Hematopoietic multipotent progenitor cell treated with erythropoietin and hydrocortisone succinate and interleukin-3 and kit ligand, for 15 days (in vitro differentiated cells): ENCODE measurements at places on chromosomes 3 and 15.
A peak's percentile ranks its signal among the peaks of the same experiment; 100 is the strongest.

GRCh38 chr3:123656274-123656673 lies 71.4 kb upstream of the HACD2 start:
- no peak for DNase-seq

GRCh38 chr3:189941679-189942078 lies 179.0 kb downstream of the P3H2 start:
- no peak for DNase-seq

GRCh38 chr15:44081026-44082013 lies 113.8 kb downstream of the FRMD5 start:
- no peak for DNase-seq

DNA sequence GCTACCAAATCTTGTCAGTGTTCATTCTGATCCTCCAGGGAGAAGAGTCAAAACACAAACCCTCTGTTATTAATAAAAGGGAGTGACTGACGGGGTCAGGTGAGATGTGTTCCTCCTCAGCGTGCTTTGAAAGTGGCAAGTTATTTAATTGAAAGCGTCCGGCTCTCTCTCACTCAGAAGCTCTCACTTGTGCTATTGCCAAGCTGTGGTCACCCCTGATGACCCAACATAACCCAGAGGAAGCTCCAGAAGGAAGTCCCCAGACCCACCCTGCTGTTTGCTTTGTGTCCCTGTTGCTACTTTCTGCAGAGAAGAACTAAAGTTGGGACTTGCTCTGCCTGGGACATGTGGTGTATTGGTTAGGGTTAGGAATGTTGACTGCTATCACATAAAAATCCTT lies 235.6 kb downstream of the EDEM1 start:
- no peak for DNase-seq

DNA sequence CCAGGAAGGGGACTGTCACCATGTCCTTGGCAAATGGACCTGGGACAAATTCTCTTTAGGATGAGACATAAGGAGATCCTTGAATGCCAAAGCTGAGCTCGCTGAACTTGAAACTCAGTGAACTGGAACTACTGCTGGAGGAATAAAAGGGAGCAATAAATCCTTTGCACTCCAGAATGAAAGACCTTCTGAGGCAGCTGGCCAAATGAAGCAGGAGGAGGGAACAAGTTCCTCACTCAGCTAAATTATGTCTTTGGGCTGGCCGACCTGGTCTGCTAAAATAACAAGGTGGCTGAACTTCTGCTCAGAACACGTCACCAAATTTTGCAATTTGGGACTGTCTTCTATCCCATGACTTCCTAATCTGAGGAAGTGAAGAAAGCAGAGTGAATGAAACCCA lies 314.7 kb downstream of the LPP start:
- no peak for DNase-seq

DNA sequence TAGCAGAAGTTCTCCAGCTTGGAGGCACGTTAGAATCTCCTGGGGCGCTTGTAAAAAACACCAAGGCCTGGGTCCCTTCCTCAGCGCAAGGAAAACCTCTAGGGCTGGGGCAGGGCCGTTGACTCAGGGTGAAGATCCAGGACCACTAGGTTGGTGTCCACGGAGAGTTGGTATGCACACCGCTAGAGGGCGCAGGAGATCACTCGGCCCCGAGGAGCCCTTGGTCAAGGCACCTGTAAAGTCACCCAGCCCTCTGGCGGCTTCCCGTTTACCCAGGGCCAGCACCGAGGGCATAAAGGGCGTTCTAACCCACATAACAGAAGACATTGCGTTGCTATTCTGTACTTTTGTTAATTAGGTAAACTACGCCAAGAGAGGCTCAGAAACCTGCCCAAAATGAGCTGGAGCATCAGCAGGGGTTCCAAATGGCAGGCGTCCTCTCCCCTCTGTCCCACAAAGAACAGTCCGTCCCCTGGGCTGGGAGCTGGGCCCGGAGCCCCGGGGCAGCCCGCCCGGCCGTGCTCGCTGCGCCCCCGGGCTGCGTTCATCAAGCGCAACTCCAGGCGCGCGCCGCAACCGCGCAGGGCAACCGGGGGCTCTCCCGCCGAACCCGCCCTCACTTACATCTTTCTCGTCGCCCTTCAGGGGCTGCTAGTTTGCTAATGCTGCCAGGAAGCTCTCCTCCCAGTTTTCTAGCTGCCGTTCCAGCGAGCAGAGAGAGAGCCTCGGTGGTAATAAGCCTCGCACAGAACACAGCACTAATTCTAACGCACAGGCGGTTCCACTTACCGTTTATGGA lies 332.1 kb downstream of the ARRDC4 start:
- peak; percentile 26 for DNase-seq

- no peak for DNase-seq
Observed at GRCh38 chr3:141064255-141064926, 13.2 kb downstream of the SPSB4 start.

GRCh38 chr3:39432342-39432741 lies 25.8 kb downstream of the RPSA start:
- no peak for DNase-seq

- no peak for DNase-seq
Observed at GRCh38 chr3:126050626-126051025, 33.3 kb downstream of the SLC41A3 start.

DNA sequence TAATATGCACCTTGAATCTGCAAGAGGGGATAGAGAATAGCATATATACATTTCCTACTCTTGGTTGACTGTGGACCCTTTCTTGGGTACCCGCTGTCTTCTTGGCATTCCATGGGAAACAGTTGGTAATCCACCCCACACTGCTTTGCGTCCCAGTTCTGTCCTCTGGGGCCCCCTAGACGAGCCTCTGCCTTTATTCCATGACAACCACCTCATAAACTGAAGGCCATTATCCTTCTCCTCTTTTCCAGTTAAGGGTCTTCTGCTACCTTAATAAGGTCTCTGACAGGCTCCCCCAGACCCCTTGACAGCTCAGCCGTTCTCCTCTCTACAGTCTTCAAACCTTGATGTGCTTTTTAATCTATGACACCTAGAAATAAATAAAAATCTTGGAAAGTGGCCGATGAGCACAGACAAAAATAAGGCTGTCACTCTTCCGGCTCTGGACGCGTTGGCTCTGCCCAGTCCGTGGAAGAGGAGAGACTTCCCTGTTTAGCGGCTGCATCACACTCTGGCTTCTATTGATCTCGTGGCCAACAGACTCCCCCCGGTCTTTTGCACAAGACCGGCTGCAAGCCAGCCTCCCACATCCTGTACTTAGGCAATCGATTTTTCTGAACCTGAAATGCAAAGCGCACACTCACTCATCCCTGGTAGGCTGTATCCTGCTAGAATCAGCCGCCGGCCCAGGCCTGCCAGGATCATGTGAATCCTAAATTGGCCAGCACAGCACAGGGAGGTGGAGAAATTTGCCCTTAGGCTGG lies 251.0 kb upstream of the TLE3 start:
- no peak for DNase-seq

GRCh38 chr3:143295201-143296080 lies 175.9 kb downstream of the CHST2 start:
- no peak for DNase-seq

DNA sequence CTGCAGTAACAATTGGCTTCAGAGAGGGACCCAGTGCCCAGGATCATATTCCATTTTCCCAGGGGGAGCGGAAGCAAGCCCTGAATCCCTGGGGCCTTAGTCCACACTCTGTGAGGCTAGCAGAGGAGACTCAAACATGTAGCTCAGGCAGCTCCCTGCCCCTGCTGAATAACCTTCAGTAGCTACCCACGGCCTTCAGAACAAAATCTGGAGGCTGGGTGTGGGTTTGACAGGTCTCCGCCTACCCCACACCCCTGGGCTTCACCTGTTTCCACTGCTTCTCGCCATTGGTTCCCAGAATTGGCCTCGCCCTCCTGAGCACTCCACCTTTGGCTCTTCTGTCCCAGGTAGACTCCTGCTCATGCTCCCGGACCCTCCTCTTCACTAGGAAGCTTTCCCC lies 93.6 kb upstream of the ATP2B2 start:
- no peak for DNase-seq

GRCh38 chr15:27989427-27989826 lies 109.7 kb downstream of the OCA2 start:
- no peak for DNase-seq

- peak; percentile 15 for DNase-seq
Observed at GRCh38 chr3:74267588-74268184, 346.8 kb downstream of the CNTN3 start.

GRCh38 chr3:24184528-24185176 lies 239.6 kb downstream of the NR1D2 start:
- peak; percentile 26 for DNase-seq

GRCh38 chr15:93428150-93428549 lies 339.1 kb upstream of the RGMA start:
- DNase-seq, result no peak
